ENCODE measurements at places on chromosomes 4 and X.

DNA sequence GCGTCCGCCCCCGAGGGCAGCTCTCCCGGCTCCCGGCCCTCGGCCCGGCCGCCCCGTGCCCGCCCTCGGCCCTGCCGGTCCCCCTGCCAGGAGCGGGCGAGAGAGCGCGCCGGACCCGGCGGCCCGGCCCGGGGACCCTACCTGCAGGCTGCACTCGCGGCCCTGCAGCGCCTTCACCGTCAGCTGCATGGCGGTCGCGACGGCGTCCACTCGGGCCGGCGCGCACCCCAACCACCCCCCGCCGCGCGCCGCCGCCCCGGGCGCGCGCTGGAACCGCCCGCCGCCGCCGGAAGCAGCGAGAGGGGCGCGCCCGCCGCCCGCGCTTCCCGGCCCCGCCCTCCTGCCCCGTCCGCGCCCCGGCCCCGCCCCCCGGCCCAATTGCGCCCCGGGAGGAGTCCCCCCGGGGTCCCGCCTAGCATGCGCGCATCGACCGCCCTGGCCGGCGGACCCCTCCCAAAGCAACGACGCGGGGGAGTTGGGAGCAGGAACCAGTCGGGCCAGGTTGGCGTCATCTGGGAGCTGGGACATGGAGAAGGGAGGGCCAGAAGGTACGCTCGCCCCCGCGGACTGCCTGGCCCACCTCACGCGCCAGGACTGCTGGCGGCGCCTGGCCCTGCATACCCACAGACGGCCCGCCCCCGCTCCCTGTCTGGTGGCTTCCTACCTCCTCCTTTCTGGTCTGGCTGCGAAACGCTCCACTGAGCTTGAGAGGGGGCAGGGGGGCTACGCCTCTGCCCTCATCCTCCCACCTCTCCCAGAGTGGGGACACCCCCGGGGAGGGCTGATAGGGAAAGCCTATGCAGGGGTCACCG lies at the start of gene UBL4A:
TSS of gene UBL4A (minus strand) at position 220 of the 812 bp plus-strand sequence. CDS start at position 189, 31 bp downstream.
- DNase-seq, result no peak

- no peak for DNase-seq
These were observed 11.8 kb downstream of the SUPT20HL1 start for GRCh38 chrX:24372021-24372763.

DNA sequence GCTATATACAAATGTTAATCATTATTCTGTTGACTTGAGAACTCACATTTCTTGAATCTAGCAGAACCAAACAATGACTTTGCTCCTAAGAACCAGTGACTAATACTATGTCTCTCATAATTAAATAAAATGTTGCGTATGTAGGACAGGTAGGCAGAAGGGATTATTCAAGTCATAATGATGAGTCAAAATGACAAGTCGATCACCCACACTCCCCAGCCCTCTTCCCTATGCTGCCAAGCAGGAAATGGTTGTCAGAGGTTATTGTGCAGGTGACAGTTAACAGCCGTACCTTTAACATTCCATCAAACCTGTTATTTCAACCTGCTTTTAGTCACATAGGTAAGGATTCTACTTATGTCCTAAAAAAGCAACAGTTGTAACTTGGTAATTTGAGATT lies 22.0 kb upstream of the STK26 start:
- no peak for DNase-seq

GRCh38 chr4:76950052-76950955 lies 752 bp downstream of the SEPTIN11 start:
- no peak for DNase-seq

GRCh38 chrX:2320580-2321327 lies 180.0 kb downstream of the DHRSX start:
- DNase-seq, result no peak

GRCh38 chr4:135240796-135241195 lies 1039.2 kb upstream of the PABPC4L start:
- DNase-seq, result no peak

DNA sequence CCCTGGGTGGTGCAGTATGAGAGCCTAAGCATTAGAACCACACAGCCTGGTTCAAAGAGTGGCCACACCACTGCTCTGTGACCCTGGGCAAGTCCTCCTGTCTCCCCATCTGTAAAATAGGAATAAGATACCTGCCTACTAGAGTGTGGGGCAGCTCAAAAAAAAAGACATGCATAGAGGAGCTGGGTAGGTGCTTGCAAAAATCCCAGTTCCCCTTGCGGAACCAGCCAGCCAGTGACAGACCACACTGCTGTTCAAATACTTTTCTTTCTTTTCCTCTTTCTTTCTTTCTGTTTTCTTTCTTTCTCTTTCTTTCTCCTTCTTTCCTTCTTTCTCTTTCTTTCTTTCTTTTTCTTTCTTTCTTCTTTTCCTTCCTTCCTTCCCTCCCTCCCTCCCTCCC lies 63.0 kb upstream of the TRIM2 start:
- DNase-seq, result no peak

- no peak for DNase-seq
These were observed 120.5 kb downstream of the ENPP6 start for GRCh38 chr4:184097241-184097605.

GRCh38 chrX:44914532-44915198 lies 41.7 kb downstream of the KDM6A start:
- DNase-seq, result no peak
